ENCODE measurements at places on chromosomes 4 and X.

- no peak for DNase-seq
These were observed 20.3 kb upstream of the FAM9C start for GRCh38 chrX:13064599-13065143.

GRCh38 chrX:38882894-38883626 lies 81.8 kb downstream of the MID1IP1 start:
- DNase-seq: no peak

DNA sequence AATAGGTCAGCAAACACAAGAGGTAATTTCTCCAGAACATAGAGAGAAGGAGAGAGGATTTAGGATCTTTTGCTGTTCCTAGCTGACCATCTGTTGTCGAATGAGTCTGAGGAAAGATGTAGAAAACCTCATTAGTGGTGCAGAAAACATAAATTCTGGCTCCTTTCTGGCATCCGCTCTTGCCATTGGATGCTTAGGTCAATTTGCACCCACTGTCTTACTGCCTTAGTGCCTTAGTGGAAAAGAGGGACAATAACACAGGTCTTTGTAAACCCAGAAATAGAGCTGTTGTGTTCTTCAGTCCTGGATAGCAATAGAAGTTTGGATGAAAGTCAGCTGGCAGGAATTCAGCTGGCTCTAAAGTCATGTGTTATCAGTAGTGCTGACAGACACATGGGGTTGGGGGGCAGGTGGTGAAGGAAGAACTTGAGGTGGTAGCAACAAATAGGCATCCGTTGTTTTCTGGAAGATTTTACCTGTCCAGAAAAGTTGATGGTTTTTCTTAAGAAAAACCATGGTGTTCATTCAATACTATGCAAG lies 78.2 kb downstream of the GLRA2 start:
- no peak for DNase-seq

DNA sequence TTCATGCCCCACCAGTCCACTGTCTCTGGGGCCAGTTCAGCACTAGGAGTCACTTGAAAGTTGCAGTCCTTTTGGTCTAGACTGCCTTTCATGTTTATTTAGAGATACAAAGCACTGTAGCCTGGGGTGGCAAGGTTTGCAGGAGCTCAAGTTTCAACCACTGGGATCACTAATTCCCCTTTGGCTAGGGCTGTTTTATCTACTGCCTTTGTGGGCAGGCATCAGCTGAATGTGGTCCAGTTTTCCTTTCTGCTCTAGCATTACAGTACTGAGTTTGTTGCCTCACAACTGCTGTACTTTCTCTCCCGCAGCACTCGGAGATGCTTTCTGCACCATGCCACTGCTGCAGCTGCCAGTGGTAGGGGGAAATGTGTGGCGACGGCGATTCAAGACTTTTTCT lies 222.3 kb upstream of the HDX start:
- no peak for DNase-seq

- no peak for DNase-seq
These were observed 44.7 kb upstream of the EPGN start for GRCh38 chr4:74263551-74263950.

DNA sequence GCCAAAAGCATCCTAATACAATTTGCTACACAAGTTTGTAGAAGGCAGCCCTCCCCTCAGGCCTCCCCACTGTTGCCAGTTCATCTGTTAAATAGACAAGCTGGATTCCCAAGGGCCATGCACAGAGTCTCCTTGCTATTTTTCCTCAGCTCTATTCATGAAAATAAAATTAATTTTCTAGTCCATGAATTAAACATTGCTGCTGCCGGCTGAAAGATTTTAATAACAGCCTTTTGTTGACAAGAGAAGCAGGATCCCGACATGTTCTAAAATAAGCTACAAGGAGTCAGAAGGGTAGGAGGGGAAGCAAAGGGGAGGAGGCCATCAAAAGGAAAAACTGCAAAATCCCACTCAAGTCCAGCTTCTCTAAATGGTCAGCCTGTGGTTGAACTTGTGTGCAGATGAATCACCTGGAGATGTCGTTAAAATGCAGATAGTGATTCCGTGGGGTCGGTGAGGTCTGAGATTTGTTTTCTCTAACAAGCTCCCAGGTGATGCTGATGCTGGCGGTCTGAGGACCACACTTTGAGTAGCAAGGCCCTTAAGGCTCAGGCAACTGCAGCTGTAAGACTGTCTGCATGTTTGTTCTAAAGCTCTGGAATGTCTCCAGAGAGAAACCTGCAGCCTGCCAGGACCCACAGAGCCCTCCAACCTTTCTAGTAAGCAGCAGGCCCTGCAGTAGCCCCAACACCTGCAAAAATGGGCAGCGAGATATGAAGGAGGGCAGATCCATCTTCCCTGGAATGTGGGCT lies 9.4 kb downstream of the SCD5 start:
- DNase-seq: no peak

DNA sequence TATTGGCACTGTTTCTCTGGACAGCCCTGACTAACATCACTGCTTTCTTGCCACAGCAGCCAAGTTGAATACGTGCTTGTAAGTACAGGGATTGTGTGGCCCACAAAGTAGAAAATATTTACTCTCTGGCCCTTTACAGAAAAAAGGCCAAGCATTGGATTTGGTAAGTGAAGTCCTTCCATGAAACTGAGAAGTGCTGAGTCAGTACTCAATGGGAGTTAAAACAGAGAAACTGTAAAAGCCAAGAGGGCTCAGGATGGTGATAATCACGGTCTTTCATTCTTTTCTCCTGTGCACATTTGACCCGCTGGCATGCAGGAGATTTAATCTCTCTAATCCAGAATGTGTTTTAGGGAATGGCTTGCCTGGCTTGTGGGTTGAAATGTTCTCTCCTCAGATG lies 46.1 kb downstream of the TBL1X start:
- DNase-seq: no peak

GRCh38 chr4:14837860-14838259 lies 164.4 kb upstream of the CPEB2 start:
- no peak for DNase-seq

DNA sequence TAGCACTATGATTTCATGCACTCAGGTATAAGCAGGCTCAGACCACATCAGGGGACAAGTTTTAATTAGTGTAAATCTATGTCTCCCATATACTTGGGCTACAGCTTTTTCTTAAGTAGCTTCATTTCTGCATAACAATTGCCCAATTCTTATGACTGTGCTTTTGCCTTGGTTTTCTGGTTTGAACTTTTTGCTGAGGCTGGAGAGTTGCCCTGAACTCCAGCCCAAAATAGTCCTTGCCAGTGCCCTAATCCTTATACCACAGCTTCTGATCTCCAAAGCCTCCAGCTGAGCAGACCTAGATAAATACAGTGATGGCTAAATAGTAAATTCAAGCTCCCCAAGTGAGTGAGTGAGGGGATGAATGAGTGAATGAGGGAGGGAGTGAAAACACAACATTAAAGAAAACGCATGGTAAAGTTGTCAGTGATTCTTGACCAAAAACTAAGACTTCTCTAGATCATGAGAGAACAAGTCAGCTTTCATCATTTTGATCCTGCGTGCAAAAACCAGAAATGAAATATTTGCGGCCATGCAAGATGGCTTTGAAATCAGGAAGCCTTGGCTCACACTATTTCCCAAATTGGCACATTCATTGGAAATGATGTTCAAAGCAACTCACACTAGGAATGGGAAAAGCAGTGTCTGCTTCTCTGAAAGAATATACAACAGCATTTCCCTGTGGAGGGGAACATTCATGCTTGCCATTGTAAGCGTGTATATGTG lies 437.1 kb upstream of the CTSO start:
- no peak for DNase-seq

- no peak for DNase-seq
These were observed 66.7 kb upstream of the FRAS1 start for GRCh38 chr4:77990456-77990855.

DNA sequence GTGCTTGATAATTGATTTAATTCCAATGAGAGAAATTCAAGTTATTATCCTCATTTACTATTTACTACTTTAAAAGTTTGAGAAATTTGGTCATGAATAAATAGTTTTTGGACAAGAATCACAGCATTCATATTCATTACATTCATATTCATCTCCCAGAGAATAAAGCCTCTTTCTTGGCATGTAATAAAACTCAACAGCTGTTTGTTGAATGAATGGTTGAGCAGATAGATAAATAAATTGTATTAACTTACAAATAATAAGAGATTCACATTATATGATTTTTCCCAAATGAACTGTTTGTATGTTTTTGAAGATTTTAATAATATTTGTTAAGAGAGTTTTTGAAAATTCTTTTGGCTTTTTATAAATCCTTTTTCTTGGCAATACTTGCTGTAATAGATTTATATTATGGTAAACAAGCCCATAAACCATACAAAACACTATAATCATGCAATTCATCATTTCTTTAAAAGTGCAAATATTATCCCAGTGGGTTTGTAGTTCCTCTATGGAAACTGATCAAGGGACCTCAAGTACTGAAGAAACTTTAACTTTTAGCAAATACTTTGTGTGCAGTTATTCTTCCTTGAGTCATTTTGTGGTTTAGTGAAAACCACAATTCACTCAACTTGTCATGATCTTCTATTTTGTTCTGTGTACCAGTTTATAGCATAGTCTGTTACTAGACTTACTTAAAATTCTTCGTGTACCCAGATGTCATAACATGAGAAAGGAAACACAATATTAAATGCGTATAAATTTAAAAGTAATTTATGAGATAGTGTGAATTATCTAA lies 371.8 kb downstream of the ADGRL3 start:
- DNase-seq: peak; percentile 4

GRCh38 chrX:17266136-17266535 lies 108.9 kb upstream of the NHS start:
- no peak for DNase-seq

GRCh38 chr4:29276150-29276549 lies 1444.0 kb upstream of the PCDH7 start:
- no peak for DNase-seq

- no peak for DNase-seq
These were observed 130.7 kb downstream of the TSPAN5 start for GRCh38 chr4:98527534-98528269.

GRCh38 chrX:118038614-118039365 lies 77.8 kb downstream of the KLHL13 start:
- no peak for DNase-seq

GRCh38 chr4:106083065-106083464 lies 187.8 kb downstream of the NPNT start:
- DNase-seq: no peak

GRCh38 chr4:10013722-10014121 lies 7.6 kb downstream of the SLC2A9 start:
- DNase-seq: no peak

- no peak for DNase-seq
These were observed 128.0 kb downstream of the ARHGEF9 start for GRCh38 chrX:63656871-63657580.

DNA sequence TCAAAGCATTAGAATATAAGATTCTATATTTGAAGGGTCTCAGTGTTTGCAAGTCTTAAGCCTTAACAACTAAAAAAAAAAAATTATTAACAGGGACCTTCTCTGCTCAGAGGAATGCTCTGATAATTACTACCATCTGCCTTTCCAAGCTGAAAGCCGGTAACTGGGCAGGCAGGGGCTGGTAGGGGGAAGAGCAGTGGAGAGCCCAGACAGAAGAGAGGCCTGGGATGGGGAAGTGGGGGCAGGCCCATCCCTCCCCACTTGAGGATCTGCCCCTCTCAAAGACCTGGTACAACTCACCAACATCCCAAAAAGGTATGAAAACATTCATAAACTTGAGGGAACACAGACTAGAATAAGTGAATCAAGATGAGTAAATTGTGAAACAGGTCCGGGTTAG lies 113.9 kb downstream of the QDPR start:
- no peak for DNase-seq

- DNase-seq: no peak
These were observed 32.5 kb downstream of the LANCL3 start for GRCh38 chrX:37603938-37604409.

DNA sequence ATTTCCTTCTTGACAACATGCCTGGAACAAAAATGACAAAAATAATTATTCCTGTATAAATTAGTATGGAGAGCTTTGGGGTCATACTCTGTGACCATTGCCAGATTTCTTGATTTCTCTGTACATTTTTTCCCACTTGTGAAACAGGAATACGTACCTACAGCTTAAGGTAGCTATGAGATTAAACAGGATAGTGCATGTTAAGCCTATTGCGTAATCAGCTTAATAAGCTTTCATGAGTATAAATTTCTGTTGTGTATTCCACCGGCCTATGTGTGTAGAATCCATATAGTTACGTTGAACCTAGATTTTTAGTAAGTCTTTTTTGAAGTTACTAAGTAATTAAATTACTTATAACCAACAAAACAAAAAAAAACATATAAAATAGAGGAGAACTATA lies 334.9 kb downstream of the DCTD start:
- DNase-seq: no peak

DNA sequence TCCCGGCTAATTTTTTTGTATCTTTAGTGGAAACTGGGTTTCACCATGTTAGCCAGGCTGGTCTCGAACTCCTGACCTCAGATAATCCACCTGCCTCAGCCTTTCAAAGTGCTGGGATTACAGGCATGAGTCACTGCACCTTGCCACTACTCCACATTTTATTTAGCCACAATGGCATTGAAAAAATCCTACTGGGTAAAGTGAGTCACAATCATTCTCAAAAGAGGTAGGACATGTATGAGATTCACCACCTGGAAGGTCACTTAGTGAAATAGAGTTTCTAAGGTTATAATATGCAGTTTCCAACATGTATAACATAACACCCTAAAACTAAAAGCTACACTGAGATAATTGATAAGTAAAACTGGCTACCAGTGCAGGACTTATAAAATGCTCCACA lies 159.2 kb downstream of the BTC start:
- DNase-seq: no peak

- no peak for DNase-seq
These were observed 907.8 kb downstream of the STPG2 start for GRCh38 chr4:97235521-97235920.

DNA sequence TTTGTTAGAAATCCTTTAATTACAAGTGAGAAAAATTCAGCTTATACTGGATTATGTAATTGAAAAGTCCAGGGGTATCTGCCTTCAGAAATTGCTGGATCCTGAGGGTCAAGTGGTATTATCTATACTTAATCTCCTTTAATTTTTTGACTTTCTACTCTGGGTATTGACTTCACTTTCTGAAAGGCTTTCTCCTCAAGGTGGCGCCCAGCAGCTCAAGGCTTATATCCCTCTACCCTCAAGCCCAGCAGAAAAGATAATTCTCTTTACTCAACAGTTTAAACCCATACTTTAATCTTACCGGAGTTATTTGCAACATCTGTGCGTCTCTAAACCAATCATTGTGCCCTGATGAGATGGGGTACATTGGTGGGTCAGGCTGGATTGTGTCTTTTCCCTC lies 129.5 kb downstream of the LARP7 start:
- peak; percentile 9 for DNase-seq

- DNase-seq: no peak
These were observed 1318.5 kb downstream of the STIM2 start for GRCh38 chr4:28179126-28179525.

DNA sequence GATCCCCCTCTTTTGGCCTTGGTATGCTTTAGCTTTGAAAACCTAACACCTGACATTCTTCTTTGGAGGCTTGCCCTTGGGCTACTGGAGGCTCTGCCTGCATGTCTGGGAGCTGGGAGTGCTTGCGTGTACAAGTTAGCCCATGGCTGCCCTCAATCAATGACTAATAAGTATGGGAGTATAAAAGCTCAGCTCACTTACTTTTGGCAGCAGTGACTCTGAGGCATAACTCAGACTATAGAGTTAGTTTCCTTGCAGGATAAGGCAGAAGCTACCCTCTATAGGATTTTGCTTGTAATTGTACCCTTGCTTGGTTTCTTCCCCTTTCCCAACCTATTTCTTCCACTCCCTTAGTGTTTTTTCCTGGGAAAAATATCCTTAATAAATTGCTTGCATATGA lies 247.9 kb downstream of the PPP1R2C start:
- no peak for DNase-seq
